Inflammatory macrophage treated with lipopolysaccharide for 4 hours (primary cell): ENCODE measurements at places on chromosomes 16 and 17.

DNA sequence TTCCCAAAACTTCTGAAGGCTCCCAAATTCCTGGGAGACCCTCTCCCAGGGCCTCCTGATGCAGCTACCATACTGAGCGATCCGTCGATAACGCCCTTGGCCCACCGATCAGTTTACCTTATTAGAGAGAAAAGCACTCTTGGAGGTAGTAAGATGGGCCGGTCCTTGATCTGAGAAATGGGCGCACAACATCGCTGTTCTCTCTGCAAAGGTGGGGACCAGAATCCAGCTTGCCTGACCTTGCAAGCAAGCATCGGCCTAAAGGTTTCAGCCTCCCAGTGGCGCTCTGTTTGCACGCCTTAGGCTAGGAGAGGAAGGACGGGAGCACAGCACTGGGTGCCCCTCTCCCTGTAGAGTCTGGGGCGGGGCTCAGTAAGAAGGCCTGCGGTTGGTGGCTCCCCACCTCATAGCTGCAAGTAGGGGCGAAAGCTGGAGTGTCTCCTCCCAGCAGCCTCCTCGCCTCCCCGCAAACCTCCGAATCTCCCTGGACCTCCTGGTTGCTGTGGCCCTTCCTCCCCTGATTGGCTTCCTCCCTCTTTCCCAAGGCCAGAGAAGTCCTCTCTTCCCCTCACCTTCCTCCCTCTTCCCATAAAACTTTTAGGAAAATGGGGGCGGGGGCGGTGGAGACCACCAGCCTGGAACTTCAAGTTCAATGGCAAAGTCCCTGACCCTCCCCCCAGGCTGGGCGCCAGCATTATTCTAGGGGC is at the start of gene PRAC1:
Gene PRAC1 (minus strand): TSS at position 318 of the 707 bp plus-strand sequence. CDS start 126 bp downstream, at position 192.
- no peak for DNase-seq

GRCh38 chr16:75248142-75248535 is 3.3 kb downstream of the BCAR1 start:
- DNase-seq = no peak

DNA sequence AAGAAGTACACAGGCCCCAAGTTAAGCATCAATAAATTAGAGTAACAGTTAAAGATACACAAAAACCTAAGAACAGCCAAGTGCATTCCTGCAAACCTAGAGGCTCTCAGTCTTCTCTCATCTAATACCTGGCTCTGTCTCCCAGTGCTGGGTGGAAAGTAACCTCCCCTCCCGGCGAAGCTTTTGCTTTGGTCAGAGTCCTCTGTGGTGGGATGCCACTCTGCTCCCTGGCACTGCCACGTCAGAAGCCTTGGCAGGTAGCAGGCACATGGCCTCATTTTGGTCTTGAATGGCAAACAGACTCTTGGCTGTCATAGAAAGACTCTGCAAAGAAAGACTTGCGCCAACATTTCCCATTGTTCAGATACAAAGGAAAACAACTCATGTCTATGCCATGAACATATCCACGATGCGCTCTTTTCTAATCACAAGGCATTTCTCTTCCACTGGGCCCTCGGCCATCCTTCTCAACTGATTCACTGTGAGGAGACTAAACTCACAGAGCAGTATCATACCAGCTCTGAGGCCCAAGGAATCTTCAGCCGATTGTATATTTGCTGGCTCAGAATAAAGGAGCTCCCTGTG is 21.2 kb downstream of the MTHFSD start:
- DNase-seq = no peak

- DNase-seq = no peak
These were observed 27.9 kb upstream of the ENDOV start for GRCh38 chr17:80387071-80387470.

- DNase-seq = no peak
These were observed 1.4 kb upstream of the RHBDL3 start for GRCh38 chr17:32264140-32264799.

DNA sequence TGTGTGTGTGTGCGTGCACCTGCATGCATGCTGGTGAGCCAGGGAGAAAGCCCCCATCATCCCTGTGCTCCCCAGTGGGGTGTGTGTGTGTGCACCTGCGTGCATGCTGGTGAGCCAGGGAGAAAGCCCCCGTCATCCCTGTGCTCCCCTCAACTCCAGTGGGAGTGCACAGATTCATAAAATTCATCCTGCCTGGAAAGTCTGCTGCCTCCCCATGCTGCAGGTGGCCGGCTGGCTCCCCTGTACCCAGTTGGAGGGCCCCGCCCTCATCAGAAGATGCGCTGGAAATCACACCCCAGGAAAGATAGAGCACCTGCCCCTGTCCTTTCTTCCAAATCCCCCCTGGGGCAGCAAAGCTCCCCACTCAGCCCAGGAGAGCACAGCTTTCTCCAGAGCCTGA is 84.8 kb upstream of the DOC2B start:
- DNase-seq = no peak

DNA sequence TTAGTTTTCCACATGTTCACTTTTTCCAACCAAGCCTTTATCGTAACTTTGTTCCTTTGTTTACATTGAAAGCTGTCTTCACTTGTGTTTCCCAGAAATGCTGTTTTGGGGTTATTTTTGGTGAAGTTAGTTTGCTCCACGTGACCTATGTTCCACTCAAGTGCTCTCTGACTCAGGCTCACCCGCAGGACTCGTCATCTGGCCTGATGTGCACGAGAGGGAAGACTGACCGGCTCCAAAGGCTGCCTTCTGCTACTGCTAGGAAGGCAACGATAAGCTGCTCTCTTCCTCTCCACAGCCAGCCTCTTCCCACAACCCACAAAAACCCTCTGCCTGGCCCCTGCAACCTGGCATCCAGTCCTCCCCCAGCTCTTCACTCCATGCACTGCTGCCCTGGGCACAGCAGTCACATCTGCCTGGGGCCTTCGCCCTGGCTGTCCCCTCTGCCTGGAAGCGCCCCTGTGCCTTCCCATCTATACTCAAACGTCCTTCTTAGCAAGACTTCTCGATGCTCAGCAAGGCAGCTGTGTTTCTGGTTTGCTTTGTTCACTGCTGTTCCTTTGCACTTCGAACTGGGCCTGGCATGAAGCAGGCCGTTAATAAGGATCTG is 28.0 kb downstream of the ZCCHC14 start:
- peak; percentile 93 for DNase-seq

DNA sequence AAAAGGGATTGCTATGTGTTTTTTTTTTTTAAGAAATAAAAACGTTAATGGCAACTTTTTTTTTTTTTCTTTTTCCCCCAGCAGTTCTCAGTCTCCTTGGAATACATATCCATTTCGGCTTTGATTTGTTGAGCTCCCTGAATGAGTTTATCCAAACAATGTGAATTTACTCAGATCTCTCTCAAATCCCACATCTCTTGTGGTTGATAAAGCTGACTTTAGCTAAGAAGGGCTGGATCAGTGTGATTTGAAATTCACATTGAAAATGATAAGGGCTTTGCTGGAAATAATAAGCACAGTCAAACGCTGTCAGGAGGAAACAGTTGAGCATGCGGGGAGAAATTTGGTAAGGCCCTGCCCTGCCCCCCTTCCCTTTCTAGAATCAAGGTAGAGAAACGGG is 74.1 kb upstream of the IRX3 start:
- DNase-seq = no peak

- no peak for DNase-seq
These were observed 7.1 kb downstream of the MIEN1 start for GRCh38 chr17:39722965-39723848.

DNA sequence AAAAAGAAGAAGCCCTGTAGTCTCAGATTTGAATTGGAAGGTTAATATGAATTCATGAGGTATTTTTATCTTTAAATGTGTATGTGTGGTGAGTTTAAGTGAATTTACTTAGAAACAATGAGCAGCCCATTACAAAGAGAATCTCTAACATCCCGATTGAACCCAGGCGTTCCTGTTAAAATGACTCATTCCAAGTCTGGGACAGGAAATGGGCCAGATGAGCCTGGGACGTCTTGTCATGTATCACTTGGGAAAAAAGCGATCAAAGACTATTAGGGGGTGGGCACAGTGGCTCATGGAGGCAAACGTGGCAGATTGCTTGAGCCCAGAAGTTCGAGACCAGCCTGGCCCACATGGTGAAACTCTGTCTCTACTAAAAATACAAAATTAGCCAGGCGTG is 81.6 kb downstream of the SEC14L1 start:
- DNase-seq = no peak

DNA sequence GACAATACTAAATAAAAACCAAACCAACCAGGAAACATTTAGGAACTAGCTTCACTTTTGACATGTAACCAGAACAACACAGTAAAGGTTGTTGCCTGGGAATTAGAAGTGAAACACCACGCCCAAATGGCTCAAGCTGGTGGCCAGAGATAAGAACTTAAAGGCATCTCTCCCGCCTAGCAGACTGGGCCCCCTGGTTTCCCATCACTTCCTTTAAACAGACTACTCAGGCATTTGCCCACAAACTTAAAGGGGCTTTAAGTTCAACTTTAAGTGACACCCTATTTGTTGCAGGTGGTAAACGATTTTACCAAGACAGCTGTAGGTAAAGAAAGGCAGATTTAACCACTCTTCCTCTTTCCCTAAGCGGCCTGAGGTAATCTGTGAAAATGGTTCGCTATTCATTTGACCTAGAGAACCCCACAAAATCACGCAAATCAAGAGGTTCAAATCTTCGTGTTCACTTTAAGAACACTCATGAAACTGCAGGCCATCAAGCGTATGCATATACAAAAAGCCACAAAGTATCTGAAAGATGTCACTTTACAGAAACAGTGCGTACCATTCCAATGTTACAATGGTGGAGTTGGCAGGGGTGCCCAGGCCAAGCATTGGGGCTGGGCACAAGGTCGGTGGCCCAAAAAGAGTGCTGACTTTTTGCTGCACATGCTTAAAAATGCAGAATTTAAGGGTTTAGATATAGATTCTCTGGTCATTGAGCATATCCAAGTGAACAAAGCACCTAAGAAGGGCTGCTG is 40.8 kb upstream of the BPTF start:
- no peak for DNase-seq

GRCh38 chr17:61568219-61569072 is 22.6 kb downstream of the NACA2 start:
- no peak for DNase-seq

GRCh38 chr17:63832455-63832854 is 5.0 kb upstream of the FTSJ3 start:
- DNase-seq = no peak

DNA sequence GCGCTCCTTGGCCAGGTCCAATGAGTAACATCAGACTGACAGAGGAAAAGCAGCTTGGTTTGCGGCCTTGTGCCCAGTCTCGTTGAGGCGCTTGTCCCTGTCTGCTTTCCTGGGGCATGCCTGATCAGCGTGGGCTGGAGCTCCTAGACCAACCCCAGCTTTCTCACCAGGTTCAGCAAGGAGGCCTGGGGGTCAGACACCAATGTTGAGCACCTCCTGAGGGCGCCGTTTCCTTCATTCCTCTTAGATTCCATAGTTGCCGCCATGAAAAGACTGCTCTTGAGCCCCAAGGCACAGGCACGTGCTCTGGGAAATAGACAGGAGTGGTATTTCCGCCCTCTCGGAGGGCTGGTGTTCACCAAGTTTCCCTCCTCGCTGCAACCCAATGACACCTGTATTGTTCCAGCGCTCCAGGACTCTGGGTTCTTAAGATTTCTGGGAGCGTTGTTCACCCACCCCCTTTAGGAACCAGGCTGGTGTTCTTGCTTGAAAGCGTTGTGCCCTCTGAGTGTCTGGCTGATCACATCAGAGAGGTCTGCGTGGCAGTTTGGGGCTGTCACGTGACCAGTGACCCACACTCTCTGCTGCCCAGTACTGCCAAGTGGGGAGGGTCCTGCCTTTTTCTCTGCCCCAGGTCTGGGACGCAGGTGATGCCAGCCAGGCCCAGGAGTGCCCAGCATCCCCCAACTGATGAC is 18.0 kb downstream of the KCTD2 start:
- DNase-seq = no peak

GRCh38 chr17:10516638-10517037 is 1.7 kb downstream of the MYH1 start:
- DNase-seq = no peak

- peak; percentile 42 for DNase-seq
These were observed 654 bp downstream of the TNFAIP1 start for GRCh38 chr17:28335959-28336871.

DNA sequence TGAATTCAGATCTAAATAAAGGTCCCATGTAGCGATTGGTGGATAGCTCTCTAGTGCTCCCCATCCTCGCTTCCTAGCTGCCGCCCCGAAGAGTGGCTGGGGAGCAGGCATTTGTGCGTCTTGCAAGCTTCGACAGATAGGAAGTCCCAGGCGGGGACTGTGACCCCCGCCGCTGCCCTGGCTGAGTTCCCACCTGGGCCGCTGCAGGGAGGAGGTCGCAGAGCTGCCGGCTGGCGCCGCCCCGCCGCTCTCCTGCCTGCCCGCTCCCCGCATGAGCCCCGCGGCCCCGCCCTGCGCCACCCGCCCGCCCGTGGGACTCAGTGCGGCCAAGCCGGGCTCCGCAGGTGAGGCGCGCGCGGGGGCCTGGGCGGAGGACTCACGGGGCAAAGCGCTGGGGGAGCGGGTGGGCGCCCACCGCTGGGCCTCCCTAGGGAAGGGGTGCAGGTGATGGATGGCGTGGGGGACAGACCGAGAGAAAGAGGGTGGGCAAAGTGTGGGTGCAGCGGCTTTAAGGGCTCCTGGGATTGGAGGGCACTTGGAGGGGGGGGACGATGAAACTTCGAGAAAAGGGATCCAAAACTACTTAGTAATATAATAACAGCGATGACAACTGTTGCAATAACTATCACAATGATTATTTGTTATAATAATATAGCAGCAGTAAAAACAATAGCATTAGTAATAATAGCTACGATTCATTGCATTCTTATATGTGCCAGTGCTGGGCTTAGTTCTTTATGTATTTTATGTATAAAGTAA is at the start of gene OTOA:
Gene OTOA (plus strand): TSS at position 80 of the 759 bp plus-strand sequence. CDS start 14,547 bp downstream, outside the sequence.
- no peak for DNase-seq
